ENCODE measurements at places on chromosomes 7 and 10.

DNA sequence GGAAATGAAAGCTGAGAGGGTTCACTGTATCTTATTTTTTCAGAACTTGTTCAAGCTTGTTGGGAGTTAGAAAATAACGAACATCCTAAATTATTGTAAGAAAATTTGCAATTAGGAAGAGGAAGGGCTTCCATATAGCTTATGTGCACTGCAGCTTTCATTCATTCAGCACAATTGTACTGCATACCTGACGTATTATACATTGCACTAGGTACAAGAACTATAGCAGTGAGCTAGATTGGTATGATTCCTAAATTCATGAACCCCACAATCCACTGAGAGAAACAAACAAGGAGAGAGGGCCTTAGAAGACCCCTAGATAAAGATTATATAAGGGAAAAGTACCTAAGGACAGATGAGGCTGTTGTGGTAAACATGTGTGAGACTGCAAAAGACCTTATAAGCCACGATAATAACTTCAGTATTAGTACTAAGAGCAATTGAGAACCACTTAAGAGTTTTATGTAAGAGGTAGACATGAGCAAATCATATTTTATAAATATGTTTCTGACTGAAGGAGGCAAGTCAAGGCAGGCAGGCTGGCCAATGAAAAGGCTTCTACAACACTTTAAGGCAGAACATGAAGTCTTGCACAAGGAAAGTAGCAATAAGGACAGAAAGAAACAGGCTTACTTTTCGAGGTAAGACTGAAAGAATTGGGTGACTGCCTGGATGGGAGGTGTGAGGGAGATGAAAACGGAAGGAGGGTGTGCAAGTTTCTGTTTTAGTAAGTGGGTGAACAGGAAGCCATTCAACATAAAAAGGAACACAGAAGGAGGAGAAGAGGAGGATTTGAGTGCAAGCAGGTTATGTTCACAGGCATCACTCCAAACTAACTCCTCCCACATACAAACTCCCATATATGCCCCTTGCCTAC, 77.9 kb upstream of the LRRN3 start:
- peak; percentile 41 for DNase-seq

DNA sequence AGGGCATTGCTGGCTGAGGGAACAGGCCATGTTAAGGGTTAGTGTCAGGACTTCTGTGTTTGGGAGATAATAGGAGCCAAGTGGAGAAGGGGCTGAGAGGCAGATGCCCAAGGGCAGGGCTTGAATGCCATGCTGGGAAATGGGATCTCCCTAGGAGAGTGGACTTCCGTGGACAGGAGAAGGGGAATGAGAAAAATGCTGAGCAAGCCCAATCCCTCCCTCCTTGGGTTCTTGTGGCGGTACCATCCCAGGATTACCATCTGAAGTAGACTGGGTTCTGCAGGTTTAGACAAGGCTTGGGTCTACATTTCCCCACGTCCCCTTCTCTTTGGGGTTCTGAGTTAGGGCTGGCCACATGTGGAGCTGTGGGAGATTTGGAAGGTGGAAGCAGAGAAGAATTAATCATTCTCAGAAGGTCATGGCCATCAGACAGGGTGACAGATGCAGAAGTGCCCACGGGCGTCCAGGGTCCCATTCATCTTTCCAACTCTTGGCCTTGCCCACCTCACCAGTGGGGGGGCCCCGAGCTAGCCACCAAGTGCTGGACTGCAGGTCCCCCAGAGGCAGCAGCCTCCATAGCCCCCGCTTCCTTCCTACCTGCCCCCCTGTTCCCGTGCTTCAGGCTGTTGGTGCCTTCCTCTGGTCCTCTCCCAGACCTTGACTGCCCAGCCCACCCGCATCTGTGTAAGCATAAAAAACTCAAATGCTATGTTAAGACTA, 354.8 kb downstream of the RPS24 start:
- DNase-seq = no peak

- DNase-seq = no peak
These were observed 15.9 kb upstream of the STOX1 start for GRCh38 chr10:68811314-68812009.

DNA sequence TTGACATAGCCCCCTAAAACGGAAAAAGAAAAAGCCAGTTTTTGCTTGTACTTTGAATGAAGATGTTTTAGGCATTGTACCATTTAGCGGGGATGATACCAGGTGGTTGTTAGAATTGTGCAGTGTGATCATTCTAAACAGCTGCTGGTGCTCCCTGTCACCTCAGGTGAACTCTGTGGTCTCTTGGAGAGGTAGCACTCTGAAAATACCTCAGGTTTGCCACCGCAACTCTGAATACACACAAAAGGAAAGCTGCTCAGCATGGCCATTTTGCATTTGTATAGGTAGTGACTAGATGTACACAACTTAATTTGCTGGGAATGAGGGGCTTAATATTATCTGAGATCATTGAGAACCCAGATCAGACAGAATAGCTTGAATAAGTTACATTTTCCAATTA, 52.6 kb downstream of the PLEKHA8 start:
- DNase-seq = no peak

DNA sequence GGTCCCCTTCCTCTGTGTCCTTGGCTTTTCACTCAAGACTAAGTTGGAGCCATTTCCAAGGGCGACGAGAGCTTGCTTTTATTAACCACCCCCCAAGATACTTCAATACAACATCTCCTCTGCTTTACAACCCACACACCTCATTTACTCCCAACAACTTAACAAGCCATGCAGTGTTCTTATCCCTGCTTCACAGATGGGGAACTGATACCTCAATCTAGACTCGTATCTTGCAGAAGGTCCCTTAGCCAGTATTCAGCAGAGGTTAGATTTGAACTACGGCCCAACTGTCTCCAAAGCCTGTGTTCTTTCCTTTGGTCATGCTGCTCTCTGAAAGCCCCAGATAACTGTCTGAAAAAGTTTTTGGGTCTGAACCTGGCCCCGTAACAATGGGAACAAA, 444.8 kb downstream of the GRID1 start:
- DNase-seq = no peak
